ENCODE measurements at places on chromosomes 6 and 20. TPM values are rescaled to one million over a fixed set of nuclear protein-coding genes. Genes with fewer than 3 reads are reported as not detected.

ZC3H12D gene
- 0.99 TPM for total RNA-seq

SIGLEC1 gene
- total RNA-seq: 3.5 TPM

TREML2 gene
- total RNA-seq: 0.39 TPM

KCNK15 gene
- total RNA-seq: 0.59 TPM

MYO6 gene
- total RNA-seq: 20.2 TPM

ULBP1 gene
- 0.69 TPM for total RNA-seq

BTN1A1 gene
- not detected for total RNA-seq

TAF4 gene
- 7.6 TPM for total RNA-seq

RAMACL gene
- 2.7 TPM for total RNA-seq

RPP40 gene
- total RNA-seq: 9.2 TPM

LTB gene
- 1.6 TPM for total RNA-seq

SLC35B3 gene
- total RNA-seq: 18.9 TPM

ARMC2 gene
- 5.2 TPM for total RNA-seq

TRIM31 gene
- total RNA-seq: not detected

SMIM26 gene
- total RNA-seq: 79.3 TPM

KPNA5 gene
- 15.5 TPM for total RNA-seq

BTN2A1 gene
- 12.7 TPM for total RNA-seq

STMND1 gene
- total RNA-seq: not detected

PRPH2 gene
- total RNA-seq: 2.8 TPM

DYNLRB1 gene
- total RNA-seq: 60.1 TPM

LHFPL5 gene
- total RNA-seq: not detected

CNKSR3 gene
- total RNA-seq: 8.5 TPM

SPATS1 gene
- total RNA-seq: not detected

MYLK4 gene
- 1.4 TPM for total RNA-seq

IL17A gene
- not detected for total RNA-seq

LIN28B gene
- 0.20 TPM for total RNA-seq

PNLDC1 gene
- 0.30 TPM for total RNA-seq

SLX4IP gene
- 6.8 TPM for total RNA-seq

SEC63 gene
- total RNA-seq: 51.6 TPM

C6orf15 gene
- 4.7 TPM for total RNA-seq

CLVS2 gene
- total RNA-seq: 0.10 TPM

CLPSL1 gene
- total RNA-seq: not detected

NINL gene
- 15.7 TPM for total RNA-seq

HMGN4 gene
- 47.8 TPM for total RNA-seq

SAMD3 gene
- total RNA-seq: 2.6 TPM

VSTM2L gene
- 4.1 TPM for total RNA-seq

CRYBG1 gene
- total RNA-seq: 24.9 TPM

GATA5 gene
- total RNA-seq: not detected

ZBTB12 gene
- total RNA-seq: 3.9 TPM

FUCA2 gene
- 13.6 TPM for total RNA-seq

VPS52 gene
- total RNA-seq: 35.7 TPM

MLIP gene
- total RNA-seq: 11.5 TPM

SCGN gene
- 0.89 TPM for total RNA-seq

CALHM4 gene
- 0.79 TPM for total RNA-seq

KHDC1L gene
- total RNA-seq: 0.39 TPM

EBF4 gene
- total RNA-seq: 2.5 TPM

SAMD10 gene
- total RNA-seq: 1.6 TPM

NPBWR2 gene
- not detected for total RNA-seq

FGD2 gene
- total RNA-seq: 5.4 TPM

PARD6B gene
- 9.3 TPM for total RNA-seq

USP49 gene
- total RNA-seq: 5.0 TPM

DEFB125 gene
- total RNA-seq: not detected
